ENCODE measurements at places on chromosomes 3 and 15.

GRCh38 chr15:25947323-25948314, 84.5 kb upstream of the ATP10A start:
- peak; percentile 45 for DNase-seq

- DNase-seq: no peak
Observed at GRCh38 chr3:194124193-194124592, 11.8 kb upstream of the HES1 start.

GRCh38 chr3:143358155-143358792, 238.7 kb downstream of the CHST2 start:
- no peak for DNase-seq

DNA sequence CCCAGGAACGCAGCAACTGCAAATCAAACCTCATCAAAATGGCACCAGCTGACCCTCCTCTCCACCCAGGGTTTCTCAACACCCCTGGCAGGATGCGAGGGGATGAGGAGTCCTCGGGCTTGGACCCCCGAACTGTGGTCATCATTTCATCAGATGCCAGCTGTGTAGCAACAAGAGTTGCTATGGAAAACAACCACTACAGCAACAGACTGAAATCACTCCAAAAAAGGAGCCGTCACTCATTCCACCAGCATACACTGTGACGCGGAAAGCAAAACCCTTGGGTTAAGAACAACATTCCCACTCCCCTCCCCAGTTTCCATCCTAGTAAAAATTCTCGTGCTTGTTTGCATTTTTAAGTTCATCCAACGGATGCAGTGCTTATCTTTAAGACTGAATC, 40.1 kb downstream of the VGLL4 start:
- DNase-seq: peak; percentile 70

- DNase-seq: no peak
Observed at GRCh38 chr3:66463730-66464511, 36.9 kb downstream of the LRIG1 start.

GRCh38 chr3:101017017-101017416, 23.8 kb upstream of the ABI3BP start:
- DNase-seq: peak; percentile 74

GRCh38 chr15:43505738-43506137, 11.7 kb upstream of the MAP1A start:
- DNase-seq: peak; percentile 59

GRCh38 chr3:60755094-60755493, 496.2 kb downstream of the FHIT start:
- DNase-seq: peak; percentile 11

GRCh38 chr15:79610021-79610420, 177.9 kb downstream of the MINAR1 start:
- no peak for DNase-seq

GRCh38 chr3:114356066-114356465, 62.2 kb downstream of the TIGIT start:
- DNase-seq: no peak

GRCh38 chr15:69412701-69413100, 1.4 kb upstream of the KIF23 start:
- DNase-seq: no peak

DNA sequence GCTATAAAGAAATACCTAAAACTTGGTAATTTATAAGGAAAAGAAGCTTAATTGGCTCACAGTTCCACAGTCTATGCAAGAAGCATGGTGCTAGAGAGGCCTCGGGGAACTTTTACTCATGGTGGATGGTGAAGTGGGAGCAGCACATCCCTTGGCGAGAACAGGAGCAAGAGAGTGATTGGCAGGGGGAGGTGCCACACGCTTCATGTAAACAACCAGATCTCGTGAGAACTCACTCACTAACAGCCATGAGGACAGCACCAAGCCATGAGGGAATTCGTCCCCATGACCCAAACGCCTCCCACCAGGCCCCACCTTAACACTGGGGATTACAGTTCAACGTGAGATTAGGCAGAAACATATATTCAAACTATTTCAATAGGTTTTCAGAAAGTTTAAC, 28.0 kb downstream of the GABRB3 start:
- DNase-seq: no peak

DNA sequence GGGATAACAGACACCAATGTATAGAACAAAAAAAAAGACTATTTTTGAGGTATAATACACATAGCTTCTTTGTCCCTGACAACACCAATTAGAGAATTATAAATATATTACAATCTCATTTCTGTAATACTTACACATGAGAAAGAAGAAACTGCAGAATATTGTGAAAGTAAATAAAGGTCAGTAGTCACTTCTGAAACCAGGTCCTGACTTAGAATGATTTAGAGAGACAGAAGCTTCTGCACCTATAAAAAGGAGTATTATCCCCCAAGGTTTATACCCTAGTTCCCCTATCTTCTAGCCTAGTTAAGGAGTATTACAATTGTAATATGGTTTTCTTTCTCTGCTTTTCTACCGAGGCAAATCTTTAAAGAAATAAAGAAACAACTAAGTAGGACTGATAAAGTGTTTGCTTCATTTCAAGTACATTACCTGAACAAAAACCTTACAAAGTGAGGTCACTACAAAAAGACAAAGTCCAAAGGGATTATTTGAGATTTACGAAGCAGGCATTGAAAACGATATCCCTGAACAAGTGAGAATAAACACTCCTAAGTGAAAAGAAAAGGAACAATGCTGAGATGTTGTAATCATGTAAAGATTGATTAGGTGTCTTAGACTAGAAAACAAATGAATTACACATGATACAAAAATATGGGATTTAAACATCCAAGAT, 103.0 kb downstream of the GBE1 start:
- DNase-seq: no peak

DNA sequence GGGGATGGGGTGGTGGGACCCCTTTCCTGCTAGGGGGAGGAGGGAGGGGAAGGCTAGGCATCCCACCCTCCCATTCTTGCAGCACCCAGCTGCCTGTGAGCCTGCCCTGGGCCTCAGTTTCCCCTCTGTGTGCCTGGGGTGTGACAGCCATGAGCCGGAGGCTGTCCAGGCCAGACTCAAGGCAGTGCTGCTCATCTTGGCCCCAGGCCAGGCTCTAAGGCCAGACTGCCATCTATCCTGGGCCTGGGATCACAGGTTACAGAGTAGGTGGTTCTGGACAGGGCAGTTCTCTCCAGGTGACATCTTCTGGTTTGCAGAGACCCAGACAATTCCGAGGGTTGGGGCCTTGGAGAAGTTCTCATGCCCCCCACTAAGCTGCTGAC, 3.3 kb upstream of the VILL start:
- DNase-seq: no peak

- peak; percentile 28 for DNase-seq
Observed at GRCh38 chr3:107994181-107994580, 96.7 kb downstream of the CD47 start.
